ENCODE measurements at places on chromosomes 16 and 17.

DNA sequence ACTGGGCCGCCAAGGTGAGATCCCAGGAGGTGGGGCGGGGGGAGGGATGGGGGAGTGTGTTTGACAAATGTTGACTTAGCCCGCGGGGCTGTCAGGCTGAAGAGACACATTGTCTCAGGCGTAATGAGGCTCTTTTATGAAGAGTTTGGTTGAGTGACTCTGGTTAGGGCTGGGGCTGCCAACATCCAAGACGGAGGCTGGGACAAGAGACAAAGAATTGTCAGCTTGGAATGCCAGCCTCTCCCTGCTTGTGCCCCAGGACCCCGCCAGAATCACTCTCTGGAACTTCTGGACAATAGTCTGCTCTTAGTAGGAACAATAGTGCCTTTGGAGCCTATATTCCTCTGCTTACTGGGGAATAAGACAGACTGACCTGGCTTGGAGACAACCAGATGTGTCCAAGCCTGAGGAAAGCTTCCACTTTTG is 24.0 kb downstream of the PCTP start:
- no peak overlapping the region for H3K4me3 ChIP-seq
- no peak overlapping the region for H3K27ac ChIP-seq
- H3K36me3 ChIP-seq = no peaks in the 10 kb centered on the region

GRCh38 chr17:19507775-19508576 is 25.7 kb upstream of the SLC47A1 start:
- DNase-seq = peak; percentile 97
- H3K4me1 ChIP-seq = no peaks in the 10 kb centered on the region

DNA sequence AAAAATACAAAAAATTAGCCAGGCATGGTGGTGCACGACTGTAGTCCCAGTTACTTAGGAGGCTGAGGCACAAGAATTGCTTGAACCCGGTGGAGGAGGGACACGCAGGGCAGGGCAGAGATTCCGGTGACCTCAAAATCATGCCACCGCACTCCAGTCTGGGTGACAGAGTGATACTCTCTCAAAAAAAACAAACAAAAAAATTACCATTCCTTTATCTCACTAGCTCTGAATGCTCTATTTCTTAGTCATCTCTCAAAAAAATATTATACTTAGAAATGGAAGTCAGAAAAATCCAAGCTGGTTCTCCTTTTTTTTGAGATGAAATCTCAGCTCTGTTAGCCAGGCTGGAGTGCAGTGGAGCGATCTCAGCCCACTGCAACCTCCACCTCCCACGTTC is 40.8 kb downstream of the SPOP start:
- H3K27me3 ChIP-seq = no peaks in the 10 kb centered on the region
- H3K4me1 ChIP-seq = peaks cover 7% of the 10 kb centered on the region
- H3K4me3 ChIP-seq = no peak overlapping the region
- no peaks in the 10 kb centered on the region for H3K36me3 ChIP-seq
- no peak for DNase-seq

GRCh38 chr16:52488837-52489289 is 58.1 kb downstream of the TOX3 start:
- no peak for DNase-seq
- no peak overlapping the region for H3K27ac ChIP-seq
- no peak overlapping the region for H3K4me3 ChIP-seq
- peaks cover 3% of the 10 kb centered on the region for H3K27me3 ChIP-seq
- H3K4me1 ChIP-seq = no peaks in the 10 kb centered on the region
- no peaks in the 10 kb centered on the region for H3K36me3 ChIP-seq

DNA sequence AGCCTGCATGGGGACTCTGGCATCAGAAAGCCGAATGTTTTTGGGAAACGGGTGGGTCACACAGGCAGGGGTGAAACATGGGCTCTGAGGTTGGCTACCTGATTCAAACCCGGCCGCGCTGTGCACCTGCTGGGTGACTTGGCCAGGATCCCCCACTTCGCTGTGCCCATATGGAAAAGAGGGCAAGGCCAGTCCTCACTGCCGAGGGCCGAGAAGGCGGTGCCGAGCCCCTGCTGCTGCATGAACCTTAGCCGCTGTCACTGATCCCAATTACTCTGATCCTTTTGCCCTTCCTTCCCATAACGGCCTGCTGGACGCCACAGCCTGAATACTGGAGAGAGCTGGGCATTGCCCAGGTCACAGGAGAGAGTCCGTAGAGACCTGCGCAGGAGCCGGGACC is 17.7 kb downstream of the KDM8 start:
- H3K4me1 ChIP-seq = no peaks in the 10 kb centered on the region
- H3K36me3 ChIP-seq = no peaks in the 10 kb centered on the region
- no peak overlapping the region for H3K4me3 ChIP-seq
- no peak overlapping the region for H3K27ac ChIP-seq
- H3K27me3 ChIP-seq = no peaks in the 10 kb centered on the region

DNA sequence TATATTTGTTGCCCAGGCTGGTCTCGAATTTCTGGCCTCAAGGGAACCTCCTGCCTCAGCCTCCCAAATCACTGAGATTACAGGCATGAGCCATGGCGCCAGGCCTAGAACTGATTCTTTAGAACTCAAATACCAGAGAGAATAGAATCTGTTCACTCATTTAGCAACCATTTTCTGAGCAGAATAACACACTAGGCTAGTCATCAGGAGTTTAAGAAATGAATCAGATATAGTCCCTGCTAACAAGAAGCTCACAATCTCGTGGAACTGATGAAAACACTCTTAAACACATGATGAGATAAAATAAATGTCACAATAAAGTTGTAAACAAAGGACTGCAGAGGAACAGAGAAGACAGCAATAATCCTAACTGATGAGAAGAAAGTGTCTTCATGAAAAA is 55.8 kb upstream of the ADCY9 start:
- H3K4me1 ChIP-seq = no peaks in the 10 kb centered on the region
- DNase-seq = no peak
- no peak overlapping the region for H3K4me3 ChIP-seq
- H3K36me3 ChIP-seq = no peaks in the 10 kb centered on the region

DNA sequence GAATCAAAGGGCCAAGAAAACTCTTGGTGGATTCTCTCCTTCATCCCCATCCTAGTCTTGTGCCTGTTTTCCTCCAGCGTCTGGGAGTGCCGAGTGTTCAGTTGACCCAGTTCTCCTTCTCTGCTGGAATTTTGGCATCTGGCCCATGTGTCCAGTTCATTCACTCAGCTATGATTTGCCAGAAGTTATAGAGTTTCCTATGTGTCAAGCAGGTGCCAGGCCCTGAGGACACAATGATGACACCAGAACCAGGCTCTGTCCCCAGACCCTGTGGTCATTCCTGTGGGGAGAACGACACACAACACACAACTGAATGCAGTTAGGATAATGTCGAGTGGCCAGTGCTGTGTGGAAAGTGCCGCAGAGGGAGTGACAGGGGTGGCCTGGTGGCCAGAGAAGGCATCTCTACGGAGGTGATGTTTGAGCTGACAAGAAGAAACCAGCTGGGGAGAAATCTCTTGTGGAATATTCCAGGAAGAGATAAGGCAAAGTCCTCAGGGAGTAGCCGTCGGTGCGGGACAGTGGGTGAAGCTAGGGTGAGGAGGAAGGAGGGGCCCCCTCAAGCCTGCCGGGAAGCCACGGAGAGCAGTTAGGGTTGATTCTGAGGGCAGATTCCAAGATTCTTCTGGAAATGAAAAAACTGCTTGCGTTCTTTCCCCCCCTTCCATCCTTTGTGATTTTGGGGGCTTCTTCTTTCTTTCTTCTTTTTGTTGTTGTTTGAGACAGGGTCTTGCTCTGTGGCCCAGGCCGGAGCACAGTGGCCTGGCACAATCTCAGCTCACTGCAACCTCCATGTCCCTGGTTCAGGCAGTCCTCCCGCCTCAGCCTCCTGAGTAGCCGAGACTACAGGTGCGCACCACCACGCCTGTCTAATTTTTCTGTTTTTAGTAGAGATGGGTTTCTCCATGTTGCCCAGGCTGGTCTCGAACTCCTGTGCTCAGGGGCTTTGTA is 35.8 kb upstream of the IL34 start:
- no peaks in the 10 kb centered on the region for H3K27me3 ChIP-seq
- no peak for DNase-seq
- no peaks in the 10 kb centered on the region for H3K4me1 ChIP-seq
- no peak overlapping the region for H3K27ac ChIP-seq
- H3K36me3 ChIP-seq = no peaks in the 10 kb centered on the region

GRCh38 chr17:2283302-2283701 is 20.3 kb downstream of the SMG6 start:
- H3K27ac ChIP-seq = peak overlapping the region; percentile 19
- H3K4me1 ChIP-seq = no peaks in the 10 kb centered on the region
- H3K4me3 ChIP-seq = no peak overlapping the region
- H3K36me3 ChIP-seq = peaks cover 73% of the 10 kb centered on the region
- H3K27me3 ChIP-seq = no peaks in the 10 kb centered on the region

DNA sequence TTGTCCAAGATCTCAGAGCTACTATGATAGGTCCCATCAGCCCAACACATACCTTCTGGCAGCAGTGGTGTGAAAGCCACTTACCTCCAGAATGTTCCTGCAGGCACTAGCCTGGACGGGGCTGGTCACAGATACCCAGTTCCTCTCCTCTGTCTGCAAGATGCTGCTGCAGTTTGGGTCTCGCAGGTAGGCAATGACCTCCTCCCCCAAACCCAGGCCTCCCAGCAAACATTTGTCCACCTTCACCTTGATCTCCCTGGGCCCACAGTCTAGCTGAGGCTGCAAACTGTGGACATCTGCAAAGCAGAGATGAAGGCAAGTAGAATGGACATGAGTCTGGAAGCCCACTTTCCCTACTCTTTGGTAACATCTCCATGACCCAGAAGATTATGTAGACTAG is 7.1 kb downstream of the GP2 start:
- no peak overlapping the region for H3K27ac ChIP-seq
- peaks cover 17% of the 10 kb centered on the region for H3K27me3 ChIP-seq
- no peak for DNase-seq
- H3K4me3 ChIP-seq = no peak overlapping the region
- H3K4me1 ChIP-seq = no peaks in the 10 kb centered on the region

- no peak for DNase-seq
- no peaks in the 10 kb centered on the region for H3K4me1 ChIP-seq
These were observed 11.9 kb downstream of the TMEM94 start for GRCh38 chr17:75468291-75468754.

GRCh38 chr17:70050931-70051330 is 24.1 kb upstream of the KCNJ16 start:
- DNase-seq = no peak
- no peaks in the 10 kb centered on the region for H3K4me1 ChIP-seq
- H3K27me3 ChIP-seq = no peaks in the 10 kb centered on the region
- H3K27ac ChIP-seq = no peak overlapping the region

GRCh38 chr16:86854058-86854621 is 275.8 kb downstream of the FOXL1 start:
- H3K4me3 ChIP-seq = no peak overlapping the region
- no peak overlapping the region for H3K27ac ChIP-seq
- no peaks in the 10 kb centered on the region for H3K36me3 ChIP-seq

DNA sequence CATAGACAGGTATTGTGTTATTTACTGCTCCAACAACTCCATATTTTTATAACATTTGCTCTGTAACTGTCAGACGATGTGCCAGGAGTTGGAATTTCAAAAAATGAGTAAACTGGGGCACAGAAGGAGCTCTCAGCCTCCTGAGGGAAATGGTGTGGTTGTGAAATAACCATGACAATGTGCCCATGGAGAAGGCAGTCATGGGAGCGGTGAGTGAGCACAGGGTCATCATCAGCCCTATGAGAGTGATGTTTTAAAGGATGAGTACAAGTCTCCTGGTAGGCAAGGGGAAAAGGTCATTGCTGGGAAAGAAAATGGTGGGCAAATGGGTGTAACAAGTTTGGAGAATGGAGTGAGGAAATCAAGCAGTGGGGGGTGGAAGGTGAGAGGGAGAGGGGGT is 115.0 kb upstream of the SEC14L1 start:
- no peaks in the 10 kb centered on the region for H3K4me1 ChIP-seq
- H3K4me3 ChIP-seq = no peak overlapping the region
- no peak for DNase-seq
- H3K36me3 ChIP-seq = no peaks in the 10 kb centered on the region
- no peaks in the 10 kb centered on the region for H3K27me3 ChIP-seq

DNA sequence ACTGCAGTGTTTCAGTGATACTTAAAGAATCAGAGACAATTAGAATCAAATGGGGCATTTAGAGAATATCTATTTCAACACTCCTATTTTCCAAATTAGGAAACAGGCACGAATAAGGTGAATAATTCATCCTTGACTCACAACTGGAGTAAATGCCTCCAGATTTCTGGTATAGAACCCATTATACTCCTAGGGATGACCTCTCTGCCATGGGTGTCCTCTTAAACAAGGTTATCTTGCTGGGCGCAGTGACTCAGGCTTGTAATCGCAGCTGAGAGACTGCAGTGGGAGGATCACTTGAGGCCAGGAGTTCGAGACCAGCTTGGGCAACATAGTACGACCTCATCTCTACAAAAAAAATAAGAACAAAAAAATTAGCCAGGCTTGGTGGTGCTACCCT is 139.8 kb upstream of the ELAC2 start:
- no peak overlapping the region for H3K27ac ChIP-seq
- H3K36me3 ChIP-seq = no peaks in the 10 kb centered on the region
- no peaks in the 10 kb centered on the region for H3K4me1 ChIP-seq

GRCh38 chr17:21376081-21376758 is at the start of gene KCNJ12:
KCNJ12 (plus strand) TSS chr17:21376357; CDS start chr17:21415343, 38,986 bp downstream.
- no peaks in the 10 kb centered on the region for H3K36me3 ChIP-seq
- peaks cover 18% of the 10 kb centered on the region for H3K4me1 ChIP-seq
- H3K27ac ChIP-seq = no peak within 1 kb of the TSS
- H3K4me3 ChIP-seq = peak within 1 kb of the TSS; percentile 48

DNA sequence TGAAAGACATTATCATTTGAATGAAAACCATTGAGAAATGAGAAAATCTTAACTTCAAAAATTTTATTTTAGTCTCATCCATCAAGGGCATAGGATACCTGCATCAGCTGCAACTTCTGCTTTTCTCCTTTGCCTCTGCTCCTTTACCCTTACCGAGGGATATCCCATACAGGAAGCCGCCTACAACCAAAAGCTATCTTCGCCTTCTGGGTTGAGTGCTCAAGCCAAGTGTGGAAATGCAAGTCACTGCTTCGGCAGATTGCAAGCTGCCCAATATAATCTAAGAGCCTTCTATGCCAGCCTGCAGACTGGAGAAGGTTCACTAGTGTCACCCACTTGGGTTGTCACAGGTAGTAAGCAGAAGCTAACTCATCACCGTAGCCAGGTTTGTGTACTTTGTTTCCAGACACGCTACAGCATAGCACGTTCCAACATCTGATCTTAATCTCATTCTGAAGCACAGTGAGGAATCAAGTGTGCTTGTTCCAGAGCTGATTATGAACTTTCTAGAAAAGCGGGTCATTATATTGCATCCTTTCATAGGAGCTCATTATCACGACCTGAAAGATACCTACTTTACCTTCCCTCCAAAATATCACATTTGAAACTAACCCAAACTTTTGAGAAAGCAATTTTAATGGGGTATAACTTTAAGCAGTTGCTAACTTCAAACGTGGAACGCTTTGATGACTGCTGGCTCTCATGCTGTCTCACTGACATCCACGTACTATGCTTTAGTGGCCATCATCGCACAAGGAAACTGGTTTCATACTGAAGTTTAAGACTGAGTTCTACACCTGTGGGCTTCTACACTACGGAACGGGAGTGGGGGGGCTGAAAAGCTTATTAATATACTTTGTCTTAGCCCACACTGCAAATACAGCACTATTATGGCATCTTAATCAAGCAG is 8.0 kb upstream of the UNK start:
- peaks cover 14% of the 10 kb centered on the region for H3K4me1 ChIP-seq
- H3K27ac ChIP-seq = peak overlapping the region; percentile 1
- H3K27me3 ChIP-seq = no peaks in the 10 kb centered on the region
- no peak for DNase-seq
- peaks cover 32% of the 10 kb centered on the region for H3K36me3 ChIP-seq

Measured in A673 (cell line).